ENCODE measurements at places on chromosomes 3 and 15.

DNA sequence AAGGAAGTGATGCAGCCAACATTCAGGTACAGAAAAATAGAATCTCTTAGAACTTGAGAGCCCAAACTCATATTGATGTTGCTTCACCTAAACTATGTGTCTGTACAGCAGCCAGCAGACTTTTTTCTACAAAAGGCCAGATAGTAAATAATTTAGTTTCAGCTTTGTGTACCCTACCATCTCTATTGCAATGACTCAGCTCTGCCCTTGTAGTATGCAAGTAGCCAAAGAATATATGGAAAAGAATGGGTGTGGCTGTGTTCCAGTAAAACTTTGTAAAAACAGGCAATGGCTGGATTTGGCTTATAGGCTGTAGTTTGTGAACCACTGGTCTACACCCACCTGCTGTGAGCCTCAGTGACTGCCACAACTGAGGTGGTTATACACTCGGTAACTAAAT is 392.5 kb upstream of the RARB start:
- no peak for DNase-seq

DNA sequence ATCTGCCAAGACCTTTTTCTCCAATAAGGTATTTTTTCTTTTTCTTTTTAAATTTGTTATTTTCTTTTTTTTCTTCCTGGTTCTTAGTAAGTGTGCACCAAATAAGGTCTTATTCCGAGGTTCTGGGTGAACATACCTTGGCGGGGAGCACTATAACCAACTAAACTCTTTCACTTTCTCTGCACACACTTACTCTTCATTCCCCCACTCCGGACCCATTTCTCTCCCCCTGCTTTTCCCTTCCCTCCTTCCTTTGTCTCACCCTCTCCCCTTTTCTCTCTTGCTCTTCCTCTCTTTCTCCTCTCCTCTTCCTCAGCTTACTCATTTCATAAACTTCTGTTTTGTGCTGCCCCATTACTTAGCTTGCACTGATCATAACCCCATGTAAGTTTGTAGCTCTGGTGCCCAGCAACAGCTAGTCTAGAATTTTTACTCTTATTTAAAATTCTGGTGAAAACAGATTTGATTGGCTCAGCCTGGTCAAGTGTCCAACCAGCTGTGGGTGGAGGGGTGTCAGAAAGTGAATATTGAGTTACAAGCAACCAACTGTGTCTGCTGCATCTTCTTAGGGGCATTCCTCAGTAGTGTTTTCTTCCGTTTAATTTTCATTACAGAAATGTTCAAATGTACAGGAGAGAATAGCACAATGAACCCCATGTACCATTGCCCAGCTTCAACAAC is 297.5 kb downstream of the SHQ1 start:
- DNase-seq, result no peak

- peak; percentile 27 for DNase-seq
Measured at GRCh38 chr3:194310060-194310835, 40.9 kb downstream of the CPN2 start.

DNA sequence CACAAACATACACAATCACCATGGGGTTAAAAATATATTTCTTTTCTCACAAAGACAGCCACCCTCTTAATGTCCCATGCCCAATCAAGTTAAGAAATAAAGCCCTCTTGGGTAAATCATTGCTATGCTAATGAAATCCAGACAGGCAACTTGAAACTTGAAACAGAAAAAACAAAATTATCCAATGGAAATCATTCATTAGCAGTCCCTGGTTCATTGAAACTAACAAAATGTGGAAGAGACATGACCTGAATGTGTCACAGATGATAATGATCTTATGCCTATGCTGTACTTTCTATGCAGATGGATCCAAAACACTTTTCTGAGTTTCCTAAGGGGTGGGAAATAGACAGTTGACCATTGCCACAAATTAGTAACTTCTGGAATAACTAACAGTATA is 983.7 kb downstream of the MCTP2 start:
- no peak for DNase-seq

- no peak for DNase-seq
Measured at GRCh38 chr3:124410471-124410870, 319.8 kb upstream of the UMPS start.
